ENCODE measurements at places on chromosomes 4 and X.

GRCh38 chr4:159191989-159192388 lies 89.1 kb downstream of the RAPGEF2 start:
- DNase-seq, result no peak

- DNase-seq, result no peak
Measured at GRCh38 chr4:2850966-2851798, 7.5 kb downstream of the ADD1 start.

- no peak for DNase-seq
Measured at GRCh38 chrX:80765220-80765625, 44.5 kb downstream of the BRWD3 start.

- DNase-seq, result no peak
Measured at GRCh38 chrX:11437642-11438379, 144.6 kb downstream of the AMELX start.

All from coronary artery (tissue), 2 donors.